ENCODE measurements at places on chromosomes 7 and 10. TPM values are rescaled to one million over a fixed set of nuclear protein-coding genes. Genes with fewer than 3 reads are reported as not detected.

GRCh38 chr7:6384327-6384726, 63.4 kb downstream of the DAGLB start:
- DNase-seq, result no peak

DNA sequence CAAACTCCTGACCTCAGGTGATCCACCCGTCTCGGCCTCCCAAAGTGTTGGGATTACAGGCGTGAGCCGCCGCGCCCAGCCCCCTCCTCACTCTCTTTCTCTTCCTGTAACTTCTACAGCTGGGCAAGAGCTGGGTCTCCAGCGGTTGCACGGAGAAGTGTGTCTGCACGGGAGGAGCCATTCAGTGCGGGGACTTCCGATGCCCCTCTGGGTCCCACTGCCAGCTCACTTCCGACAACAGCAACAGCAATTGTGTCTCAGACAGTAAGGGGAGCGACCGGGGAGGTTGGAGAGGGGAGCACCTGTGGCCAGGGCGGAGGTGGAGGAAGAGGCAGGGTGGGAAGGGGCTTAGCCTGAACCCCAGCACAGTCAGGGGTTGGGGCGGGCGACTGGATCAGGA, 41.4 kb downstream of the EPHB4 start:
- DNase-seq, result no peak

Gene GFRA1
- total RNA-seq, result 8.7 TPM

DNA sequence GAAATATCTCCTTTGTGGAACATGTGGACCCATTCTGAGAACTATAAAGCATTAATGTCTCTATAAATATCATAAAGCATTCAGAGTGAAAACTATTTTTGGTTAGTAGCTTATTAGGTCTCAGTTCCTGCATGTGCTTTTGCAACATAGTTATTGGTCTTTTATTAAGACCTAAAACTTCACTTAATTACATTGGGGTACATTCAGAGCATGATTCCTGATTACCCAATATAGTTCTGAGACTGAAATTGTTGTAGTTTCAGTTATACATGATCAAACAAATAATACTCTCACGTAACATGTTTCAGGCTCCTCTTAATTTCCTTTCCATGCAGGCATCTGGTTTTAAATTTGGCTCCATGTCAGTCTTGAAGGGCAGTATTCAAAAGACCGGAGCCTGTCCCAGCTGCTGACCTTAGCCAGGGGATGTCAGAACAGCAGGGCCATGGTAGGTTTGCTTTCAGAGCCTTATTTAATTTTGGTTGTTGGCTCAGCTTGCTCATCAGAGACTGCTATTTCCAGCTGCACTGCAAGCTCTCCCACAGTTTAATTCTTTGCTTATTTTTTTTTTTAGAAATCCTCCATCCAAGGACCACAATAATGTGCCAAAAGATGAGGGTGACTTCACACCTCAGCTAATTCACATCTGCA, 447.8 kb upstream of the FZD8 start:
- DNase-seq, result no peak

DNA sequence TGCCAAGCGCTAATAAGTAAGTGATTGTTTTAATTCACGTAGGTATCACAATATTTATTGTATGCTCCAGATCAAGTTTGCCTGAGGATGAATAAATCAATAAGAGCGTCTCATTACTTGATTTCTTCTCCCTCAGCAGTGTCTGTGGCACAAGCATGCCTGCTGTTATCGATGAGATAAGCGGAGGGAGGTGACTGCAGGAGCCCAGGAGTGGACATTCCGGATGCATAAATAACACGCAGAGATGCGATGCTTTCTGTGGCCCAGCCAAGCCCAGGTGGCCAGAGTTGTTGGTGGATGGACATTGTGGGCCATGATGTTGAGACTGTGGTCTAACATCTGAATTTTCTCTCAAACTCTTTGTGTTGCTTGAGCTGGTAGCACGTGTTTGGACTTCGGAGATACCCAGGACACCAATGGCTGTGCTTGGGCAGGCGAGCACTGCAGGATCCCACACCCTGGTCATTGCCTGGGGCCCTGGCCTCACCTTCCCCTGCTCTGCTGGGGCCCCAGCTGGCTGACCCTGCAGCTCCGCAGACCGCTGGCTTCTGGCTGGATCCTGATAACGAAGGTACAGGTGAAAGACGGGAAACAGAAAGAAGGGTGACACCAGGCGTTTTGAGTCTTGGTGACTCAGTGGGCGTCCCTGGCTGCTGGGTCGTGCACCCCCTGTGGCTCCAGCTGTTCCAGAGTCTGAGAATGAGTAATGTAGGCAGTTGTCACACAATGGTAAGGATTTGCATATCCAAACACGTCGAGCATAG, 31.2 kb upstream of the MNX1 start:
- no peak for DNase-seq

DNA sequence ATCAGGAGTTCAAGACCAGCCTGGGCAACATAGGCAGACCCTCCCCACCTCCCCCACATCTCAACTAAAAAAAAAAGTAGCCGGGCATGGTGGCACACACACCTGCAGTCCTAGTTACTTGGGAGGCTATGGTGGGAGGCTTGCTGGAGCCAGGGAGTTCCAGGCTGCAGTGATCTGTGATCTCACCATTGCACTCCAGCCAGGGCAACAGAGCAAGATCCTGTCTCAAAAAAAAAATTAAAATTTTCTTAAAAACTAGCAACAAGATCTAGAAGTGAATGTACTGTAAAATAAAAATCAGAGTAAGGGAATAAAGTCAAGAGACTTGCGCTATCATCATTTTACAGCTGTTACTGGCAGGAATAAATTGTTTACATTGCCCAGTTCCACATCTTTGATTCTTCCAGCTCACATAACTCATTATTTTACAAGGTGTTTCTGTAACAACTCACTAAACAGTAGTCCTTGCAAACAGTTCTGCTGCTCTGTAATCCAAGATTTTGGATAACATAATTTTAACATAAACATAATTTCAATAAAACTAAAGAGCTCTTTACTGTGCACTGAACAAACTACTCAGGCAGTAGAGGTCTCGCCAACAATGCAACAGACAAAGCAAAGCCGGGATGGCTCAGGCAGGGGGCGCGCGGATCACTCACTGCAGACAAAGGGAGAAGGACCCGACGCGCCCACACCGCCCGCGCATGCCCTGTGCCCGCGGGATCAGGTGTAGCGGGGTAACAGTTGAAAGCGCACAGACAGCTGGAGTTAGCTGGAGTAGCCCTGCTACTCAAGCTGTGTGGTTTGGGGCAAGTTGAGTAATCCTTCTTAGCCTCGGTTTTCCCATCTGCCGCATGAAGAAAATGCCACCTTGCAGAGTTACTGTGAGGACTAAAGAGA, 73.3 kb upstream of the NFE2L3 start:
- peak; percentile 54 for DNase-seq

Gene MAGI2
- total RNA-seq, result 13.4 TPM

DNA sequence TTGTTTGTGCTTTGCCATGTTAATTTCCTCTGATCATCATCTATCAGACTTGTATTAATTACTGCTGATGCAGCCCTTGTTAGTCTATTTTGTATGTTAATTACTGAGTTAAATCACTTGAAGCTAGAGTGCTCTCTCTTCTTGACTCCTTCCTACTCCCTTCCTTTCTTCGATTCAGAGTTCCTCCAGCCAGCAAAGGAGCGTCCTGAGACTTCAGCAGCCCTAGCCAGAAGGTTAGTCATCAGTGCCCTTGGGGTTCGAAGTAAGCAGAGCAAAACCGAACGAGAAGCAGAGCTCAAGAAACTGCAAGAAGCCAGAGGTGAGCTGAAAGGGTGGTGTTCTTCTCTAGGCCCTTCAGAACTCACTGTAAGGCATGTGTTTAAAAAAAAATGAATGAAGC, 32.1 kb downstream of the LOXL4 start:
- DNase-seq, result no peak

GRCh38 chr10:30422151-30422695, 11.8 kb upstream of the MAP3K8 start:
- no peak for DNase-seq

- DNase-seq, result no peak
Measured at GRCh38 chr10:119642556-119643111, 8.5 kb upstream of the BAG3 start.

Gene CTAGE6
- not detected for total RNA-seq

Gene GIMAP5
- total RNA-seq, result not detected

GRCh38 chr10:10798864-10799192, 218.8 kb upstream of the CELF2 start:
- no peak for DNase-seq

Gene TMEM213
- not detected for total RNA-seq

GRCh38 chr7:14179781-14180180, 190.3 kb upstream of the ETV1 start:
- DNase-seq, result no peak

GRCh38 chr10:20887706-20888555, 9.2 kb downstream of the NEBL start:
- no peak for DNase-seq

DNA sequence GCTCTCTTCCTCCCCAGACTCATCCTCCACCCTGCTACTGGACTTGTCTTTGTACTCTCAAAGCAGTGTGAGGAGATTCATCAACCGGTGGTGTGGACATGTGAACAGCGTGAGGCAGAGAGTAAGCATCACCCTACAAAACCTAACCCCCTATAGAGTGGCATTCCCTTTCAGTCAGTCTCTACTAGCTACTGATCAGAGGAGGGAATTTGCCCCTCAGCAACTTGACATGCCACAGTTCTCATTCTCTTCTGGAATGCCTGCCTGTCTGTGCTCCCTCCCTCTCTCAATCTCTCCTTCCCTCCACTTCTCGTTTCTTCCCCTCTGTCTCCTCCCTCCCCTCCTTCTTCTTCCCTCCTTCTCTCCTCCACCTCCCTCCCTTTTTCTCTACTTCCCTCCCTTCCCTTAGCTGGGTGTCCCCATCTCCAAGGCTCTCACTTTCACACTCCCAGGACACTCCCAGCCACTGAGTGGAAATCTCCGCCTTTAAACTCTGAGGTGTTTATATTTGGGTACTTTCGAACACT, 24.6 kb downstream of the H2AZ2 start:
- DNase-seq, result no peak

- DNase-seq, result no peak
Measured at GRCh38 chr10:77648472-77648871, 10.9 kb upstream of the KCNMA1 start.

Gene ZC3HAV1L
- total RNA-seq, result 16.5 TPM

DNA sequence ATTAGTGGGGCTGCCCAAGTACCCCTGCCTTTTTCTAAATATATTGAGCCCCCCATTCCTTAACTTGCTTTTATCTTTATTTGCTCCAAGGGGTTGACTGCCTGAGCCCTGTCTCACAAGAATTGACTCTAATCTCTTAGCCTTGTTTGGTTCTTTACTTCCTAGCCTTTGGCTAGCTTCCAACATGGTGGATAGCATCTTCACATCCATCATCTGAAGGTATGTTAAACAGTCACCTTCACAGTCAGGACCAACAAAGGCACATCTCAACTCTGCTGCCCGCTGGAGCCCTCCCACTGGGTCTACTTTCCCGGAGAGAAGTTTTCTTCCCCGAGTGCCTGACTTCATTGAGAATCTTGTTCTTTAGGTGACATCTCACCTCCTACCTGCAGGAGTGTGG, 329.5 kb downstream of the GPR158 start:
- DNase-seq, result no peak

DNA sequence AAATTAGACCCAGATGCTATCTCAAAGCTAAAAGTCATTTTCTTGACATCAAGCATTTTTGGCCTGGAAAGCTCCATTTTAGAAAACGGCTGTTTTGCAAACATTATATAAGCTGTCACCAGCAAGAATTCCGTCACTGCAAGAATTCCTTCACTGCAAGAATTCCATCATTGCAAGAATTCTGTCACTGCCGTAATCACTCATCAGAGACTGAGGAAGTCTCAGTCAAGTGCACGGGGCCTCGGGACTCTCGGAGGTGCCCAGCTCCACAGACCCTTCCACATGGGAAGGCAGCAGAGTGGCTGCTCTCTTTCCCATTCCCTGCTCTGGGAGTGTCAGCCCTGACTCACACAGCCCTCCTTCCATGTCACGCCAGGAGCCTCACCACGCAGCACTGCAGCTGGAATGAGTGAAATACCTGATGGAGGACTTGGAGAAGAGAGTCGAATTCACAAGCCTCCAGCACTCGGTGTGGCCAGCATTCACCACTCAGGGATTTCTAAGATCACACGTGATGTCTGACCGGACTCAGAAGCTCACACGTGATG, 168.3 kb downstream of the PTPRN2 start:
- DNase-seq, result no peak

Gene NRP1
- 37.0 TPM for total RNA-seq

DNA sequence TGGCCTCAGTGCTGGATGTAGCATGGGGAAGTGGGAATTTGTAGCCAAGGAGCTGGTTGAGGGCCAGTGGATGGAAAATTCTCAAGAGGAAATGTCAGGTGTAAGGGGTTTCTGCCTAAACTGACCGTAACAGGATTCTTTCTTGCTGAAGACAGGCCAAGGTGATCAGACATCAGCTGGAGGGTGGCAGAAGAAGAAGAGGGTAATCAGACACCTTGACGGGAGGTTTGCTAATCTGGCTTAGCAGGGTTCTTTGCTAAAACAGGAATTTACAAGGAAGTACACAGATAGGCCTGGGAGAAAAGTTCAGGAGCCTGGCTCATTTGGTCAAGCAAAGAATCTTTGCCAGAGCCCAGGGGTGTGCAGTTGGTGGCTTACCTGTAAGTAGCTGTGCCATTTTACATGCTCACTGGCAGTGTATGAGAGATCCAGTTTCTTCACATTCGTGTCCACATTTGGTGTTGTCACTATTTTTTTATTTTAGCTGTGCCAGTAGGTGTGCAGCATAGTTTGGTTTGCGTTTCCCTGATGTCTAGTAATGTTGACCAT, 73.7 kb downstream of the BMPR1A start:
- no peak for DNase-seq

Gene DLX5
- total RNA-seq, result 3.8 TPM

Data from progenitor cell of endocrine pancreas (in vitro differentiated cells).